Stimulated activated CD8-positive, alpha-beta memory T cell treated with anti-CD3 and anti-CD28 coated beads, Interleukin-15, amount 100 ng/mL, for 4 hours (primary cell): ENCODE measurements at places on chromosomes 7 and 10.

- no peak for DNase-seq
Measured at GRCh38 chr10:24894309-24894708, 58.1 kb downstream of the PRTFDC1 start.

DNA sequence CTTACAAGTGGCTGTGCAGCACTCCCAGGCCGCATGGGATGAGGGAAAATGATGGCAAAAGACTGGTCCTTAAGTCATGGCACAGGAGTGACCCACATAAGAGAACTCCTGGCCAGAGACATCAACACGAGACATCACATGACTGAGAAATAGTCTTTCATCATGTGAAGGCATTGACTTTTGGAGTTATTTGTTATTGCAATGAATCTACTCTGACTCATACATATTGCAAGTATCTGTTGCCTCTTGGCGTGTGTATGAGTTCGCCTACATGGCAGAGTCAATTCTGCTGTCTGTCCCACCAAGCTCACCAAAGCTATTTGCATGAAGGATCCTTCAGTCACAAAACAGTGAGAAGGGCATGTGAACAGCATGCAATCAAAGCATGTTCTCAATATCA lies 59.7 kb upstream of the HABP2 start:
- no peak for DNase-seq

GRCh38 chr7:153698046-153698445 lies 354.2 kb upstream of the DPP6 start:
- DNase-seq: no peak

- no peak for DNase-seq
Measured at GRCh38 chr7:101066141-101066832, 19.0 kb upstream of the TRIM56 start.

DNA sequence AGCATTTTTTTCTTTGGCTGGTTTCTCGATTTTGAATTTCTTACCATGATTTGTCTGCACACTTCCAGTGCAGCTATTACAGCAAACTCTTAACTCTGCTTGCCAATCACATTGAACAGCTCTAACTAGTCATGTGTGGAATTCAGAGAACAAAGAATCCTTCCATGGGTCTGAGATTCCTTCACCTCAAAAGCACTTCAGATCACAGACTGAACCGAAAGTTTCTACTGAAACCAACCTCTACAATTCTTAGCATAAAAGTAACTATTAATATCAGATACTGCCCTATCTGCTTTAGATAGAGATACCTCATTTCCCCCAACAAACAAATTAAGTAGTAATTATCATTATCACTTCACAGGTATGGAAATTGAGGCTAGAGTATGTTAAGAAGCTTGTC lies 56.5 kb upstream of the SP4 start:
- DNase-seq: no peak

- DNase-seq: no peak
Measured at GRCh38 chr7:28686418-28686800, 271.7 kb downstream of the TRIL start.

GRCh38 chr10:31456468-31456867 lies 137.5 kb downstream of the ZEB1 start:
- DNase-seq: no peak

- no peak for DNase-seq
Measured at GRCh38 chr10:6145166-6145987, 56.5 kb downstream of the RBM17 start.

GRCh38 chr10:94080108-94080507 lies 86.4 kb downstream of the PLCE1 start:
- no peak for DNase-seq

DNA sequence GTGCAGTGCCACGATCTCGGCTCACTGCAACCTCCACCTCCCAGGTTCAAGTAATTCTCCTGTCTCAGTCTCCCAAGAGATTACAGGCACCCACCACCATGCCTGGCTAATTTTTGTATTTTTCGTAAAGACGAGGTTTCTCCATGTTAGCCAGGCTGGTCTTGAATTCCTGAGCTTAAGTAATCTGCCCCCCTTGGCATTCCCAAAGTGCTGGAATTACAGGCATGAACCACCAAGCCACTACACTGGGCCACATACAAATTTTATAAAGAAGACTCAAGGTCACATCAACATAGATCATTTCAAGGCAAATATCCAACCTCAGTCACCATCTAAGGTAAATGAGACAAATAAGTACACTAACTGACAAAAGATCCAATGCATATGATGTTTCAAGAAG lies 32.1 kb downstream of the IGF2BP3 start:
- DNase-seq: no peak
